Neuronal stem cell (in vitro differentiated cells): ENCODE measurements at places on chromosomes 5 and 9.

DNA sequence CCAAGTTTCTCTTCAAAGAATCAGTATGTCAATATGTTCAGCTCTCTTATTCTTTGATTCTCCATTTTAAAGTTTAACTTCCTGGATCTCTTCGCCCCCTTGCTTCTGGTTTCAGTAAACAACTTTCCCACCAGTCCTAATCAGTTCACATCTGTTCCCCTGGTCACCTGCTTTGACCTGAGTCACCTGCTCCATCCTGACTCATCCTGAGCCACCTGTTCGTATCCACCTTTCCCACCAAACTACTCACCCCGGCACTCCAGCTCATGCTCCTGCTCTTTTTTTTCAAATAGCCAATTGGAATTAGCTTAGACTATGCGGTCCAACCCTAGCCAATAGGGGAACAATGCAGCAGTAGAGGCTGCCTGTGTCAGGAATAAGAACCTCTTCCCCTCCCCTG is 23.6 kb upstream of the CSF1R start:
- H3K36me3 ChIP-seq: no peaks in the 10 kb centered on the region
- no peaks in the 10 kb centered on the region for H3K27me3 ChIP-seq
- H3K4me1 ChIP-seq: peaks cover 18% of the 10 kb centered on the region
- H3K27ac ChIP-seq: no peak overlapping the region

DNA sequence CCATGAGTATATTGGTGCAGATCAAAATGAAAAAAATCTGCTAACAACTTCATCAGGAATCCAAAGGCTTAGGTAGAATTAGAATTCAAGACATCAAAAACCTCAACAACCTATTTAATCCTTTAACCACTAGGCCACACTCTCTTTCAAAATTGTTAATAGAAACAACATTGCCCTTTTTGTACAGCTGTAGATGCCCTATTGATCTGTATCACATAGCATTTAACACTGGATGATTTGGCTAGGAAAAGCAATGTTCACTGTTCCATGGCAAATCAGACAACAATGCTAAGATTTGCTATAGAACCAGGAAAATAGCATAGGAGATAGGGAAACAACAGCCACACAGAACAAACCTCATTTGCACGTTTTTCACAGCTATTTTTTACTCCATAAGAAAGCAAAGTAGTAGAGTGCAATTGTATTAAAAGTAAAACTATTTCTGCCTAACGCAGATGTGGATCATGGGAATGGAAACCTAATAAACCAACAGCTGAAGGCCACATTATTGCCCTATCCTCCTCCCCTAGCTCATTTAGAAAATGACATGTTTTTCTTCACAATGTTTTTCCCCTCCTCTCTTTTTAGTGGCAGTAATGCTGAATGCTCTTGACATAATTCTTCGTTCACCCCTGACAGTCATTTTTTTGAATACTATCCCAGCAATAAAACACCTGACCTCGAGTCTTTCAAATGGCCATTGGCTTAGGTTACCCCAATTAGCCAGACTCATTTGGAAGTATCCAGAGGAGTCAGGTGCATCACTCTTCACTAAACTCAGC is 373.0 kb upstream of the CCNH start:
- DNase-seq: no peak
- no peak overlapping the region for H3K27ac ChIP-seq
- H3K4me3 ChIP-seq: no peak overlapping the region
- no peaks in the 10 kb centered on the region for H3K4me1 ChIP-seq
- H3K27me3 ChIP-seq: no peaks in the 10 kb centered on the region
- no peaks in the 10 kb centered on the region for H3K36me3 ChIP-seq

DNA sequence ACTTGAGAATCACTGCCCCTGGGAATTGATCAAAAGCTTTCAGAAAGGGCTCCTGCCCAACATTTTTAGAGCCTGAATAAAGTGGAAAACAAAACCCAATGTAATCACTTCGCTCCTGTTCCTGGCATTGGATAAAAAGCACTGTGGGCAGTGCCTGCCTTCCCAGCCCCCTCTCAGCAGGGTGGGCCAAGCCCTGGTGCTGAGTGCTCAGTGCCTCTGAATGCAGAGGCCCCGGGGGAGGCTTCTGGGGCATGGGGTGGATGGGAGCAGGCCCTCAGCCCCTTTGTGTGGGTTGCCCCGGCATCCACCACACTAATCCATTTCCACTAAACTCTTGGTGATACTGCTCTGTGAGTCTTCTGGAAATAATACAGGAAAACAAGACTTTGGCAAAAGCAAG is 55.6 kb downstream of the CFAP90 start:
- no peak for DNase-seq
- no peaks in the 10 kb centered on the region for H3K27me3 ChIP-seq
- H3K36me3 ChIP-seq: no peaks in the 10 kb centered on the region
- H3K4me3 ChIP-seq: no peak overlapping the region
- no peak overlapping the region for H3K27ac ChIP-seq

DNA sequence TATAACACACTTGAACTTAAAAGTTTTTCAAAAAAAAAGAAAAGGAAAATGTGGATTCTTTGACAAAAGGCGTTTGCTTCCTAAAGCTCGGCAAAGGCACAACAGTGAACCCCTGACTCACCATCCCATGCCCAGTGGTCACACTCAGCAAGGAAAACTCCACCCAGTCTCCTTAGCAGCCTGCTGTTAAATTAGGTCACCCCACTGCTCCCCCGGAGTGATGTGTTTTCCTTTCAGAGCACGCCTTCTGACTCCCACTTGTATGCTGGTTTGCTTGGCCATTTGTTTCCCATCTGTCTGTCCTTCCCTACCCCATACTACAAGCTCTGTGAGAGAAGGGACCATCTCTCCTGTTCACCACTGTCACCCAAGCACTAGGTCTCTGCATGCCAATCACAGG is 23.8 kb downstream of the RETREG1 start:
- no peak overlapping the region for H3K4me3 ChIP-seq
- H3K36me3 ChIP-seq: no peaks in the 10 kb centered on the region
- H3K27me3 ChIP-seq: no peaks in the 10 kb centered on the region
- peaks cover 5% of the 10 kb centered on the region for H3K4me1 ChIP-seq
- H3K27ac ChIP-seq: no peak overlapping the region
- no peak for DNase-seq

GRCh38 chr5:80487829-80488721 is at the start of gene FAM151B:
Gene FAM151B, plus strand, starts transcription at chr5:80488100. Its CDS starts 24 bp downstream, at chr5:80488124.
- H3K36me3 ChIP-seq: no peaks in the 10 kb centered on the region
- peak within 1 kb of the TSS; percentile 56 for H3K4me3 ChIP-seq
- DNase-seq: peak; percentile 89
- H3K27me3 ChIP-seq: no peaks in the 10 kb centered on the region
- H3K27ac ChIP-seq: peak within 1 kb of the TSS; percentile 87

GRCh38 chr5:149488645-149489306 is 62.5 kb downstream of the CSNK1A1 start:
- DNase-seq: no peak
- H3K27me3 ChIP-seq: no peaks in the 10 kb centered on the region
- no peaks in the 10 kb centered on the region for H3K4me1 ChIP-seq
- no peak overlapping the region for H3K27ac ChIP-seq
- no peak overlapping the region for H3K4me3 ChIP-seq

DNA sequence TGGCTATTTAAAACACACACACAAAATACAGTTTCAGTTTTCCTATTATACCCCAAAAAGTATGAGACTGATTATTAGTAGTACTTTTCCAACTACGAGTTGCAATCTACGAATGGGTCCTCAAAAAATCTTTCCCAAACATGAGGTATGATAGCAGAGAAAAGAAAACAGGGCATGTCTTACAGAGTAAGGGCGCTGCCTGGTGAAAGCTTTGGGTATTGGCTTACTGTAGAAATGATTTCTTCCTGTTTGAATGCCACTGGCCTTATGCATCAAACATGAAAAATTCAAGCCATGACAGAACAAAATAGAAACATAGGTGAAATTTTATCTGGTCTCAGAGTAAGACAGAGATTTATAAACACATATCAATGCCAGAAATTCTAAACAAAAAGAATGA is 448.0 kb downstream of the SPOCK1 start:
- H3K27me3 ChIP-seq: no peaks in the 10 kb centered on the region
- H3K36me3 ChIP-seq: no peaks in the 10 kb centered on the region
- H3K27ac ChIP-seq: no peak overlapping the region
- no peak overlapping the region for H3K4me3 ChIP-seq

DNA sequence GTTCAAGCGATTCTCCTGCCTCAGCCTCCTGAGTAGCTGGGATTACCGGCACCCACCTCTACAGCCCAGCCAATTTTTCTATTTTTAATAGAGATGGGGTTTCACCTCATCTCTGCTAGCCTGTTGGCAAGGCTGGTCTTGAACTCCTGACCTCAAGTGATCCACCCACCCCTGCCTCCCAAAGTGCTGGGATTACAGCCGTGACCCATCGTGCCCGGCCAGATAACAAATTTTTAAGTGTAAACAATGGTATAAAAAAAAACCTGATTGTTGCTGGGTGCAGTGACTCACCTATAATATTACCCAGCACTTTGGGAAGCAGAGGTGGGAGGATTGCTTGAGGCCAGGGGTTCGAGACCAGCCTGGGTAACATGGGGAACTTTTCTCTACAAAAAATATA is 28.0 kb upstream of the N4BP3 start:
- H3K27me3 ChIP-seq: no peaks in the 10 kb centered on the region
- H3K4me1 ChIP-seq: no peaks in the 10 kb centered on the region
- no peak for DNase-seq
- no peaks in the 10 kb centered on the region for H3K36me3 ChIP-seq
- no peak overlapping the region for H3K27ac ChIP-seq
